Amygdala (tissue), 56 donors: ENCODE measurements at places on chromosomes 5 and 9.

GRCh38 chr9:35688558-35689541, 875 bp downstream of the TPM2 start:
- DNase-seq, result no peak

GRCh38 chr5:68710514-68710913, 383.3 kb upstream of the SLC30A5 start:
- DNase-seq, result no peak

- no peak for DNase-seq
Measured at GRCh38 chr5:13529300-13529699, 415.2 kb downstream of the DNAH5 start.

DNA sequence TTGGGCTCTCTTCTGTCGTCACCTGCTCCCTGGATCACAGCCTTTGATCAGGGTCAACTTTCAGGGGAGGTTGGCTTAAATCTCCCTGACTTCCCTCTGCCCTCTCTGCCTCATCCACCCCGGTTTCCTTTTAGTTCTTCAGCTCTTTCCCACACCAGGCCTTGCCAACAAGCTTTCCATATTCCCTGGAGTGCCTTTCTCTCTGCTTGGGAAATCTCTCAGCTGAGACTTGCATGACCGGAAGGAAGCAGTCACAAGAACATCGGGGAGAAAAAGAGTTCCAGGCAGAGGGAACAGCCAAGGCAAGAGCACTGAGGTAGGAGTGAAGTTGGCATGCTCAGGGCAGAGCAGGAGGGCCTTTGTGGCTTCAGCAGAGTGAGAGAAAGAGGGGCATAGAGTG, 88.4 kb upstream of the HSPA9 start:
- DNase-seq, result no peak

- no peak for DNase-seq
Measured at GRCh38 chr9:100366121-100366520, 13.4 kb upstream of the TEX10 start.

DNA sequence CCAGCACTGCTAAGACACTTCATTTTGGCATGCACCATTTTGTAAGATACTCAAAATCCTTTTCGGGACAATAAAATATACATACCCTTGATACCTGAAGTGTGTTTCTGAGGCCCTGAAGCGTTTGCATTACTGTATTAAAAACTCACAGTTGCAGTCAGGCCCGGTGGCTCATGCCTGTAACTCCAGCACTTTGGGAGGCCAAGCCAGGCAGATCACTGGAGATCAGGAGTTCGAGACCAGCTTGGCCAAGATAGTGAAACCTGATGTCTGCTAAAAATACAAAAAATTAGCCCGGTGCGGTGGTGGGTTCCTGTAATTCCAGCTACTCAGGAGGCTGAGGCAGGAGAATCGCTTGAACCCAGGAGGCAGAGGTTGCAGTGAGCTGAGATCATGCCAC, 2.5 kb upstream of the EIF4EBP3 start:
- DNase-seq, result no peak

- no peak for DNase-seq
Measured at GRCh38 chr5:170330568-170331054, 33.0 kb upstream of the LCP2 start.

DNA sequence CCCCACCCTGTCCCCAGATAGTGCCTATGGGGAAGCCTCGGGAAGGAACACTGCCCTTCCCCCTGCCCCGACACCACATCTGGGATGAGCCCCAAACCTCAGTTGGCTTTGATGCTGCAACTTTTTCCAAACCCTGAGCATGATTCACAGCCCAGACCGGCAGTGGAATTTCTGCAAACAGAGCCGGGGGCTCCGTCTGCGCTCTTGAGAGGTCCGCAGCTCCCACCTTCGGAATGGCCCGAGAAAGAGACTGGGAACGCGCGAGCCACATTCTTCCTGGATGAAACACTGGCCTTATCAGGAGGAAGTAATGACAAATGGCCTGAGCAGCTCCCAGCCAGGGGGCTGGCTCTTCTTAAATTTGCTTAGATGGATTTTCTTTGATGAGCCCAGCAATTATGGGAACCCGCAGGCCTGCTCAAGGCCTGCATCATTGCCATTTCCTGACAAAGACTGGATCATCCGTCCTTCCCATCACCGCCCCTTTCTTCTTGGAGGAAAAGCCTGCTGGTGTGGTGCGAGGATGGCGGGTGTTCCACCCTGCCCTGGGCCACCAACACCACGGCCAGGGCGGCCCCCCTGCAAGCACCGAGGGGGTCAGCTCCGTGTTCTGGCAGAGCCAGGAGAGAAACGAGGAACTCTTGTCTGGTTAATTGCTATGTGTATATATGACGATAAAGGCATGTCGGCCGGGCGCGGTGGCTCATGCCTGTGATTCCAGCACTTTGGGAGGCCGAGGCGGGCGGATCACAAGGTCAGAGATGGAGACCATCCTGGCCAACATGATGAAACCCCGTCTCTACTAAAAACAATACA, 38.8 kb upstream of the COL5A1 start:
- no peak for DNase-seq

GRCh38 chr5:123350742-123351141, 72.5 kb downstream of the CEP120 start:
- no peak for DNase-seq

DNA sequence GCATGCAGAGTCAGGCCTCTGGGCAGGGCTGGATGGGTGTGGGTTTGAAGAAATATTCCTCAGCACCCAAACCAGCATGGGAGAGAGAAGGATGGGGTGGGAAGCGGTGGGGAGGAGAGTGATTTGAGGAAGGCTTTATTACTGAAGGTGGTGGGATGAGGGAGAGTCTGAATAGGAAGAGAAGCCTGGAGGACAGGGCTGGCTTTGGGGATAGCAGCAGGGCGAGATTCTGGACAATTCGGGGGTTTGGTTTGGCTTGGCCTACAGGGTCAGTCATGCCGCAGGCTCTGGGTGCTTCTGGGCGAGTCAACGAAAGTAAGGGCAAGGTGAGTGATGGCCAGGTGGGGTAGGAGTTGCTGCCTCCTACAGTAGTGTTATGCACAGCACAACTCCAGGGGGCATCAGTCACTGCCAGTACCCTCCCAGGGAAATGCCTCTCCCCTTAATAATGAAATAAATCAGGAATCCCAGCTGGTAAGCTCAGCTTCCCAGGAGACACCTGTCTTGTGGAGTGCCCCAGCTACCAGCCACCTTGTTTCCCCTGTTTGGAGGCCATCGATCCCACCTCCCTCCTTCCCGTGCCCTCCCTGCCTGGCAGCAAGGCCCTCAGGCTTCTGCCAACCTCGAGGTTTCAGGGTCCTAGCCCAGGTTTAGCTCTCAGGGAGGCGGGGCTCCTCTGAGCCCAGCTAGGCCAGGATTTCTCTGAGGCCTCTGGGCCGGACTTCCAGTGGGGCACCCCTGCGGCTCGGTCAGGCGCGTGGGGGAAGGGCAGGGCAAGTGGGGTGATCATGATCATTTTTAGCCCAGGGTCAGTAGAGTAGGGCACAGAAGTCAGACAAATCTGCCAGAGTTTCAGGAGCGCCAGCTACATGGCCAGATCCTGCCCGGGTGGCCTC, 741 bp upstream of the NKX2-5 start:
- no peak for DNase-seq

- DNase-seq, result no peak
Measured at GRCh38 chr9:84412654-84413053, 72.1 kb upstream of the SLC28A3 start.

- DNase-seq, result no peak
Measured at GRCh38 chr5:156826150-156826549, 23.9 kb upstream of the PPP1R2B start.

- no peak for DNase-seq
Measured at GRCh38 chr5:123450640-123451039, 27.4 kb upstream of the CEP120 start.

DNA sequence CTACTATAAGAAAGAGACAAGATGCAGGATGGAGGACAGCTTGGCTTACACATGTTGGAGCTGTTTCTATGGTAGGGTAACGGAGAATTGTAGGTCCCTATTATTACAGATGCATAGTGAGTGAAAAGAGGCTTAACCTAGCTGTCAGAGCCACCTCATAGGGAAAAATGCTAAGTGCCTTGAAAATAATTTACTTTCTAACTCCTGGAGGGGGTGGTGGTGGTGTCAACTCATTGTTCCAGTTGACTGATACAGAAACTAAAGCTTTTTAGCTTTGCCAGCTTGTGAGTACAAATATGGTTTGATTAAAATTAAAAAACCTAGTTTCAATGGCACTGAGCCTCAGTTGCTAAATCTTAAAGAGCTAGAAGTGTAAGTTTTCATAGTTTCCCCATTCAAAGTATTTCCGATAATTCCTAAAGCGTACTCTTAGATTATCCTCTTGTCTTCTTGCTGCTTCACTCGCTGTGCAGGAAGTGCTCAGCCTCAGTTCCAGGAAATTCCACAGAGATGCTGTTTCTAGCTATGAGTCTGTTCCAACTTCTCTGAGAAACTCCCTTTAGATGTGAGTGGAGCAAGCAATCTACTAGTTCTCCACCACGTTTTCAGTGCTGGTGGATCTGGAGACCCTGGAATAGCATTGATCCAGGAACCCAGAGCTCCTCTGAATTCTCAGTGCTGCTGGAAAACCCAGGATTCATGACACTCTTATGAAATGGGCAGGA, 265.2 kb downstream of the DMAC1 start:
- no peak for DNase-seq

- no peak for DNase-seq
Measured at GRCh38 chr9:11577522-11577921, 964.7 kb upstream of the PTPRD start.

- DNase-seq, result no peak
Measured at GRCh38 chr5:172028167-172028566, 21.7 kb upstream of the FBXW11 start.

- no peak for DNase-seq
Measured at GRCh38 chr9:116391306-116391900, 237.8 kb downstream of the PAPPA start.

- DNase-seq, result no peak
Measured at GRCh38 chr5:170971-171800, 20.1 kb upstream of the LRRC14B start.

DNA sequence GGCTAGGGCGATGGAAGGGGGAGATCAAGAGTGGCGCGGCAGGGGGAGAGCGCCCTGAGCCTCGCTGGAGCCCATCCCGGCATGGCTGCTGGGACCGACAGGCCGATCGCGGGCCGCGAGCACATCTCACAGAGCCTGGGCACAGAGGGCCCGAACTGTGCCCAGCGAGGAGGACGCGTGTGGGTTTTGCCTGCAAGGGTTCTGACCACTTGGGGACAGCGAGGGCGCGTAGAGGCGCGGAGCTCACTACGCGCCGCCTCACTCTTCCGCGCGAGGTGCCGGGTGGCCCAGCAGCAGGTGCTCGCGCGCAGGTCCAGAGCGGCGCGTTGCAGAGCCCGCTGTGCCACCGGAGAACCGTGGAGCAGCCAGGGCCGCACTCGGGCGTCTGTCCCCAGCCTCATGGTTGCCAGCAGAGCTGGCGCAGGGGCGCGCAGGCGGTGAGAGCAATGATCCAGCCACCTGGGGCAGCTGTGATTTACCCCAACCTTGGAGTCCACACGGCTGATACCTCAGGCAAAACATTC, 16.3 kb upstream of the PITX1 start:
- no peak for DNase-seq

GRCh38 chr9:132099741-132100407, 20.2 kb upstream of the MED27 start:
- no peak for DNase-seq

GRCh38 chr5:172417983-172418630, 36.2 kb downstream of the SH3PXD2B start:
- peak; percentile 42 for DNase-seq

- DNase-seq, result no peak
Measured at GRCh38 chr5:69001627-69002026, 92.2 kb upstream of the SLC30A5 start.

- DNase-seq, result no peak
Measured at GRCh38 chr5:32280656-32281081, 32.1 kb downstream of the MTMR12 start.

DNA sequence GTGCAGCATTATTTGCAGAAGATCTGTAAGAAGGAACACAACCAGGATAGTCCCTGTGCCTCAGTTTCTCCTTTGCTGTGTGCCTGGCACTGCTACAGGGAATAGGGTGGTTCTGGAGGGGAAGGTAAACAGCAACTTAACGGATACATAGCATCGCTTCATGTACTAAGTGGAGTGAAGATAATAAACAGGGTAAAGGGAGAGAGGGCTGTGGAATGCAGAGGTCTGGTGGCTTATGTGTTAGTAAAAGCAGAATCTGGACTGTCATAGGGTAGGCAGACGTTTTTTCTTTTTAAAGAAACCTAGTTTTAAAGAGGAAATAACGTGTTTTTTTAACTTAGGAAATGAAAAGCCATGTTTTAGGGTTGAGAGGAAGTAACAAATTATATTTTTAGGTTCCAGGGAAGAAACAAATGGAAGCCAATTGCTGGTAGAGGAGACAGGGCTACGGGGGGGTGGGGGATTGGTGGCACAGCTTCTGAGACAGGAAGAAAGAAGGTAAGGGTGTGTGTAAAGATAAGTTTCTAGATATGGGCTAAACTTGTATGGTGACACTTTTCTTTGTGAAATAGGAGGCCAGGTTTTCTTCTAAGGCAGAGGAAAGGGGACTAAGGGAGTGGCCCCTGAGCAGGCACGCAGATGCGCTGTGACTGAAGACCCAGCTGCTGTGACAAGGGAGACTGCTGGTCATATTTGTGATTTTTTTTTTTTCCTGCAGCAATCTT, 1.3 kb downstream of the GNG10 start:
- no peak for DNase-seq

- DNase-seq, result no peak
Measured at GRCh38 chr9:125650271-125650737, 56.7 kb downstream of the MAPKAP1 start.
